Chondrocyte (in vitro differentiated cells): ENCODE measurements at places on chromosomes 12 and 14. TPM values are rescaled to one million over a fixed set of nuclear protein-coding genes. Genes with fewer than 3 reads are reported as not detected.

GRCh38 chr14:49945448-49946319 lies 52.8 kb downstream of the ARF6 start:
- no peak for DNase-seq

DNA sequence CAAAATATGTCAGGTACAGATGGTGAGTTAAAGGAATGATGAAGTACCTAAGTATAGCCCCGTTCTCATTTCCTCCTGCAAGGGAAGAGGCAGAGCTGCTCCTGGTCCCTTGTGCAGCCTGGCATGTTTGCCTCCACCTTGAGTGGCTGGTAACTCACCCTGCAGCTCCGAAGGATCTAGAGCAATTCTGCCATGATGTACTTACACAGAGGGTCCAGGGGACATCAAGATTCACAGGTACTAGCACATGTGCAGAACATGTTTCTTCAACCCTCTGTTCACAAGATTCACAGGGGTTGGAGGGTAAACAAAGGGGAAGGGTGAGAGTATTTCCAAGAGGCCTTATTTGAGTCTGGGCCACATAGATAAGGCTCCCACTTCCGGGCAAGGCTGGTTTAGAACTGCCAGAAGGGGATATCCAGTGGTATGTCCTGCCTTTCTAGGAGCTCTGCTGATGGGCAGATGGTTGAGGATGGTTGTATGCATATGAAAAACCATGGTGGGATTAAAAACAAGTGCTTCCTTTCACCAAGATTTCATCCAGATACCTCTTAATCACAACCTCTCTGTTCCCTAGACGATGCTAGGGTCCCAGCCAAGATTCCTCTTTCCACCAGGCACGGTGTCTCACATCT lies 7.7 kb downstream of the DCTN2 start:
- no peak for DNase-seq

GRCh38 chr12:128008341-128008740 lies 258.6 kb upstream of the TMEM132C start:
- no peak for DNase-seq

PSMB5 gene
- total RNA-seq, result 151 to 207 TPM (median 172 TPM) in 3 replicates

RASSF3 gene
- total RNA-seq, result 30.9 to 51.1 TPM (median 47.9 TPM) in 3 replicates

DNA sequence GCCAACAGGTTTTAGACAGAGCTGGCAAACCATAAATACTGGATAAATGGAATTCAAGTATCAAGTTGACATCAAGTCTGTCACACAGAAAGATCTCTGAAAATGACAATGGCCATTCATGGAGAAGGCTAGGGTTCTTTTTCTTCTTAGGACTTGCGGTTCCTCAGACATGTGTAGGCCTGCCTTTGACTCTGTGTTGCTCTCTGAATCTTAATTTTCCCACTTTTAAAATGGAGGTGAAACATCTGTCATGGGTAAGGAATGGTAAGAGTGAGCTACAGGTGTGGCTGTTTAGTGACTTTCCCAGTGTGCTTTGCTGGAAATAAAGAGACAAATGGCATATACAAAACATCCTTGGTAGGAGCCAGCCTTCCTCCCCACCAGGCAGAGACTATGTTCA lies 79.2 kb downstream of the PTCSC3 start:
- DNase-seq, result no peak

RNASE12 gene
- not detected in 3 replicates for total RNA-seq

DNA sequence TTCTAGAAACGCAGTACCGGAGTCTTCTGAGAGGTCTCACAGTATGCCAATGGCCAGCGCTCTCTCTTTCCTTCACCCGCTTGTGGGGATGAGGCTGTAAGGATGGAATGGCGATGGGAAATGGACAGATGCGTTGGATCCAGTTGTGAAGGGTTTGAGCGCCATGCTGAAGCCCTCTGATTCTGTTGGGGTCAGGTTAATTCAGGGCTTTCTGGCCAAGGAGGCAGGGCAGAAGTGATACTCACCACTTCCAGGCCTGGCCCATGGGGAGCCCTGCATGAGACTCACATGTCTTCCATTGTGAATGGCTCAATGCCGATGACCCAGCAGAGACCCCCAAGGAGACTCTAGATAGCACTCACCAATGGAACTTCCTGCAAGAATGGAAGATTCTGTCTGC lies 114.3 kb downstream of the BCL11B start:
- DNase-seq, result no peak

TMBIM4 gene
- 34.1 to 44.6 TPM (median 42.6 TPM) in 3 replicates for total RNA-seq

DNA sequence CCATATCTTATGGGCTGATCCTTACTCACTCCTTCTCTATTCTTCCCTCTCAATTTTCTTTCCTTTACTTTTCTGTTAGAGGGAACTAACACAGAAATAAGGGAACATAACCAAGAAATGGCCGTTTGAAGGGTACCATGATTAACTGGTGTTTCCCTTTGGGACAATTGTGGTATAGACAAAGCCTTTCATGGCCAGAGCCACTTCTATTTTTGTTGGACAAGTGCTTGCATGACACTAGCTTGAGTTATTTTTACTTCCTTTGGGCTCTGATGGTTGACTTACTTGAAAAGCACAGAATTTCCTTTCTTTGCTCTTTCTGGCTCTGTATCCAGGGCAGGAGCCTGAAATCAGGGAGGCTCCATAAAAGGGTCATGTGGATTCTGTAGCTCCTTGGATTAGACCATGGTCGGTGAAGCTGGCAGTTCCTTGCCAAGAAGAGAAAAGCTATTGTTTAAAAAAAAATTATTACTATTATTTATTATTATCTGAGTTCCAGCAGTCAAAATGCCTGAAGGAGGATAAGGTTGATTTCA lies 130.6 kb downstream of the KTN1 start:
- DNase-seq, result no peak

DNA sequence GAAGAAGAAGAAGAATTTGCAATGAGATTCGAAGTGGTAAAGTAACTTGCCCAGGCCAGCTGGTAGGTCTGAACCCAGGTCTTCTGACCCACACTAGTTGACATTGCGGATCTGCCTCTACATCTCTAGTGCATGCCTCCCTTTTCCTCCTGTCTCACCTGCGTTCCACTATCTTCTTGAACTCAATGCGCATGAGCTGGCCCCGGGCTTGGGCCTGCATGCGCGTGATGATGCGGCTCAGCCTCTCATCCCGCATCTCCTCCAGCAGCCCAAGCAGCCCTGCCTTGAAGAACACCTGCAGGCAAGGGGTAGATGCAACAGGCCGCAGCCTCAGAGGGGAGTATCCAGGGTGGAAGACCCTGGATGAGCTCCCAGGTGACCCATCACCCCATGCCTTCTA lies 11.9 kb downstream of the MYH6 start:
- no peak for DNase-seq

CERS5 gene
- 77.2 to 81.3 TPM (median 80.9 TPM) in 3 replicates for total RNA-seq

KRT83 gene
- total RNA-seq, result not detected in 3 replicates

DNA sequence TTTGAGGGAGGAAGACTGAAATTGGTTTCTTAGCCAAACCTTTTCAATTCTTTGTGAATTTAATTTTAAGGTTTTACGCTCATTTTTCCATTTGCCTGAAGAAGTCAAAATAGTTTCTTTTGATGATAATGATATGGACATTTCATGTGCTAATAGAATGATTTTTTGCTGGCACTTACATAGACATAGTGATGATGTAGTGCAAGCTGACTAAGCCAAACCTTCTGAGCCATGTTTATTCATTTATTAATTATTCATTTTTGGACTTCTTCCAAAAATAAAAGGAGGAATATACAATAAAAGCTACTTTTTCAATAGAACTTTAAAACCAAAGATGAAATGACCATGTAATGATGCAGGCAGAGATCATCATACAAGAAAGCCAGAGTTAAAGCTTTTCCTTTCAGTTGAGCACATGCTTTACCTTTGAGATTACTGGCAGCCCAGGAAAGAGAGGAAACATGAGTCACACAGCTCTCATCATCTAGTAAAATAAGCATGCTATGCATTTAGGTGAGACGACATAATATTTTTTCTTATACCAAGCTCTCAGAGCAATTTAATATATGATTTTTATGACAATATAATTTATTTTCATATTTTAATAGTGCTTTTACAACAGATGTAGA lies 24.8 kb downstream of the KCNA1 start:
- no peak for DNase-seq

DNA sequence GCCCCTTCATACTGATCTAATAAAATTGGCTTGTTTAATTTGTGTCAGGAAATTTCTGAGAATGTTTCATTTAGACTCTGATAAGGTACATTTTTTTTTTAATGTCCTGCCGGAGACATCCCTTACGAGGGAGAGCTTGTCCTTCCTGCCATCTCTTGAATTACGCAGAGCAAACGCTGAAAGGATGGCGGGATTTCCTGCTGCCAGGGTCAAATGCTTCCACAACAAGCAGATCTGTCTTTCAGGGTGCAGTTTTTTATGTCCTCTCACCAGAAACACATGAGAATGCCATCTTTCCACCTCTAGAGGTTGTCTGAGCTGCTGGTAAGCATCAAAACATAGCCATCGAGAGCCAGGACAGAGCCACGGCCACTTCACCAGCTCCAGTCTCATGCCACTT lies 126.8 kb upstream of the ARHGAP5 start:
- no peak for DNase-seq

DNA sequence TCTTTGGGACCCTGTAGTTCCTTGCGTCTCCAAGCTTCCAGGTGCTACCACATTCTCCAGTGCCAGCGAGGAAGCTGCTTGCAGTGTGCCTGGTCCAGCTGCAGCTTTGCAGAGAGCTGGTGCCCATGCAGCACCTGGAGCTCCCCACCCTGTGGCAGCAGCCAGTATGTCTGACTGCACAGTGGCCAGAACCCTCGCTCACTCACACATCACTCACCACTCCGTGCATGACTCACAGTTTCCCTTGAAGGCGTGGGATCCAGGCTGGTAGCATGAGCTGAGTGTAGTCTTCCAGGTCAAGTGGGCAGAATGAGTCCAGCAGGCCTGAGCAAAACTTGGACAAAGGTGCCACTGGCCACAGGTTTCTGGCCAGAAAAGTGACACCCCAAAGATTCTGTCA lies 33.6 kb downstream of the SDR9C7 start:
- DNase-seq, result no peak

- no peak for DNase-seq
Observed at GRCh38 chr12:93782853-93783252, 105.7 kb downstream of the CRADD start.

DNA sequence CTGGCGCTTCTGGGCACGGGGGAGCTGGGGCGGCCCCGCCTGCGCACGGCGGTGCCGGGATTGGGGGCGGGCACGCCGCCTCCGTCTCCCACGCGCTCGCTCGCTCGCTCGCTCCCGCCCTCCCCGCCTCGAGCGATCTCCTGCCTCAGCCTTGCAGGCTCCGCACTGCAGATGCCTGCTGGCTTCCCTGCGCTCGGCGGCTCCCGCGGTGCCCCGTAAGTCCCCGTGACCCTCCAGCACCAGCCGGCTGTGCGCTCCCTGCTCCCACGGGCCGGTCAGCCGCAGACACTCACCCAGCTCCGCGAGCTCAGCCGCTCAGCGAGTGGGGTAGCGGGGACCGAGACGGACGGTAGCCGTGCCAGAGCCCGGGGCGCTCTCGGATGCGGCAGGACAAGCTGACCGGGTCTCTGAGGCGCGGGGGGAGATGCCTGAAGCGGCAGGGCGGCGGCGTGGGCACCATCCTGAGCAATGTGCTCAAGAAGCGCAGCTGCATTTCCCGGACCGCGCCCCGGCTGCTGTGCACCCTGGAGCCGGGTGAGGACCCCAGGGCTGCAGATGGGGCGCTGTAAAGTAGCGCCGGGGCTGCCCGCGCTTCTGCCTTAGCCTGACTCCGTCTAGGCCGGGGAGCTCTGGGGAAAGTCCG lies at the start of gene TBC1D30:
Gene TBC1D30, plus strand, starts transcription at position 148 of the 643 bp plus-strand sequence. Its CDS starts 233 bp downstream, at position 381.
- no peak for DNase-seq

GRCh38 chr14:23492618-23493272 lies 23.2 kb downstream of the NGDN start:
- DNase-seq, result no peak

DNA sequence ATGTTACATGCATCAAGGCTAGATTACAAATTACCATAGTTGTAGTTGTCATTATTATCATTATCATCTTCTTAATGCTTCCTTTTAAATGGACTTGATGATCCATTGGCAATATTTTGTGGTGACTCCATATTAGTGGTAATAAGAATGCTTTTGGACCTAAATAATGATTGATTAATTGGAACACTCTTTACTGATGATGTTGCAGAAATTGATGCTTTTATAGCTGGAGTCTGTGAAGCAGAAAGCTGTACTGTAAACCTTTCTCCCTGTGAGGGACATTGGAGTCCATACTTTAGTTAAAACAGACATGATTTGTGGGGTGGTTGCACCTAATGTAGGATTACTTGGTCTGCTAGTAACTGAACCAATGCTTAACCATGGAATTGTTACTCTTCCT lies 190.4 kb downstream of the ATXN7L3B start:
- DNase-seq, result no peak

- DNase-seq, result no peak
Observed at GRCh38 chr14:53885136-53885640, 71.4 kb downstream of the BMP4 start.

BHLHE41 gene
- 5.8 to 6.5 TPM (median 6.0 TPM) in 3 replicates for total RNA-seq

- DNase-seq, result no peak
Observed at GRCh38 chr14:58769011-58769643, 131.4 kb downstream of the DACT1 start.

DNA sequence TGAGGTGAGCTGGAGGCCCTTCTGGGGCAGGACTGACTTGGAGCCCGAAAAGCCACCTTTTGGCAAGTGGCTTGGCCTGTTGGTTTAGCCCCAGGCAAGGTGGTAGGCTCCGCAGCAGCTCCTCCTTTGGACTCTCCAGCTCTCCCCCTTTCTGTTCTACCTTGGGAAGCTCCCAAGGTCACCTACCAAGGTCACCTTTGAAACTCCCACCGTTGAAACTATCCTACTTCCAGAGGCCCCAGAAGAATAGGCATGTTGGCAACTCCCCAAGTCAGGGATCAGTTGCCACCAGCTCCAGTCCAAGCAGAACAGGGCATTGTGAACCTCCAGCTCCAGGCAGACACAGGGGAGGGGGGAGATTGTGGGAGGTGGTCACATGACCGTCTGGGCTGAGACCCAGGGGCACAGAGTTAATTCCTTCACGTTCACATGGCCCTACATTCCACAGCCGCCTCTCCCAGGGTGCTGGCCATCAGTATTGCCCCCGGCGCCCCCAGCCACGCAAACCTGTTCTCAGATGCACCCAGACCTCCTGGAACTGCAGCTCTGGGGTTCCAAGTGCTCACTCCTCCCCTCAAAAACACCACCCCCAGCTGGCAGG lies 14.4 kb downstream of the IRF2BPL start:
- no peak for DNase-seq

DNA sequence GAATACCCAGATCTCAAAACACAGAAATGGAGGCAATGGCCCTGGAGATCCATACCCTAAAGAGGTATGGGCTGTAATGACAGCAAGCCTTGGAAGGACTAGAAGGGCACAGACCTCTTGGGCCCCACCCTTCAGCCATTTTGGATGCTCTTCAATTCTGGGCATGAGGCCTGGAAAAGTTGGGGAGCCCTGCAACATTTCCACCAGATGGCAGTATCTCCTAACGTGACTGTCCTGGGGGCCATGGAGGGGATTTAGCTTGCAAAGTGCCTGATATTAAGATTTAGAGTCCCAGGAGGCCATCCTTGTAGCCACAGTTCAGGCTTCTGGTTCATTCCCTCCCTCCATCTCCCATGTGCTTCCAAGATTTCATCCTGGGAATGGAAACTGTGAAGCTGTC lies 30.2 kb downstream of the KCNA5 start:
- no peak for DNase-seq
